Activated naive CD8-positive, alpha-beta T cell treated with anti-CD3 and anti-CD28 coated beads, Interleukin-2, amount 50 U/mL, for 24 hours (primary cell): ENCODE measurements at places on chromosomes 3 and 15.

DNA sequence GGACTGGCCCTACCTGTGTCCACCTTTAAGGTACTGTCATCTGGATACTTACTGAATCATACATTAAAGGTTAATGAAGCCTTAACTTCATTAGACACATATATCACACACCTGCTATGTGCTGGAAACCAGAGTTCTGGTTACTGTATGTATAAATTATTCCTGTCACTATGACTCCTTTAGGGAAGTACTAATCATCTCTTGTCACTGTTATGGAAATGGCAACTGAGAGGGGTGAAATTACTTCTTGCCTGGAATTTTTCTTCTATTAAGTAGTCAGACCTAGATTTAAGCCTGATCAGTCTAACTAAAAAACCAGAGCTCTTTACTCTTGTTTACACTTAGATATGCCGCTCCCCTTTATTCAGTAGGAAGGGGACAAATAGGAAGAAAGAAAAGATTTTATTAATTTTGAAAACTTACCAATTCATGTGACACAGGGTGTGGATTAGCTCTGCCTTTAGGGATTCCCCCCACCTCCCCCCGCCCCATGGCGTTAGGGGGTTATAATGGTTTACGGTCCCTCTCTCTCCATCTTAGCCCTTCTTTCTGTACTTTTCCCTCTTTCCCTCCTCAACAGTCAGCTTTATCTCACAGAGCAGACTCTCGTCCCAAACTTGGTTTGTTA lies 152.5 kb downstream of the KLHL25 start:
- no peak for DNase-seq

GRCh38 chr15:38509152-38509551 lies 55.2 kb downstream of the FAM98B start:
- DNase-seq: no peak

DNA sequence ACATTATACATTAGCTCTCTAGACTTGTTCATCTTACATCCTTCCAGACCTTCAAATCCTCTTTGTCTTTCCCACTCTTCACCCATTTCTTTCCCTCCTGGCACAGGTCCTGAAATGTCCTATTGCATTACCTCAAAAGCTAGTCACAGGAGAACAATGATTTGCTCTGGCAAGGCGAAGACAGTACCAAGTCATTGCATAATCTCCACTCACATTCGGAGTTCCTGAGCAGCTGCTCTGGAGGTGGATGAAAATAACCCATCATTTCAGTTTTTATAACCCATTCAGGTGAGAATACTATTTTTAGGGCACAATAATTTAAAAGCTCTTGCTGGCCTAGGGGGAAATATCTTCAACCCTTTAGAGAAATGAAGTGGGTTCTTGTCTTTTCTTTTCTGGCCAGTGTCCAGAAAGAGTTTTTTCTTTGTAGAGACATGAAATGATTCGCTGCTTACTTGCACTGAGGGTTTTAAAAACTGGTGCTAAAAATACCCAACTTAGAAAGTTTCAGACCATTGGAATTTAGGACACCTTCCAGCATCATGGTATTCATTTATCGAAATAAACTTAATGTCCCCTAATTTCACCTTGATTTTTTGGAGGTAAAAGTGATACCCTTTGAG lies 23.4 kb upstream of the DYNC1LI1 start:
- no peak for DNase-seq

GRCh38 chr3:131216801-131217200 lies 164.8 kb upstream of the NUDT16 start:
- no peak for DNase-seq

- no peak for DNase-seq
These were observed 14.9 kb upstream of the ALCAM start for GRCh38 chr3:105351821-105352220.

DNA sequence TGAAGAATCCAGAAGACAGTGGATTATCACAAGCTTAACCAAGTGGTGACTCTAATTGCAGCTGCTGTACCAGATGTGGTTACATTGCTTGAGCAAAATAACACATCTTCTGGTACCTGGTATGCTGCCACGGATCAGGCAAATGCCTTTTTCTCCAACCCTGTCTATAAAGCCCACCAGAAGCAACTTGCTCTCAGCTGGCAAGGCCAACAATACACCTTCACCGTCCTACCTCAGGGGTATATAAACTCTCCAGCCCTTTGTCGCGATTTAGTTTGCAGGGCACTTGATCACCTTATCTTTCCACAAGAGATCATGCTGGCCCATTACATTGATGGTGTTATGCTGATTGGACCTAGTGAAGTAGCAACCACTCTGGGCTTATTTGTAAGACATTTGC lies 52.6 kb downstream of the PAQR5 start:
- DNase-seq: no peak

- DNase-seq: no peak
These were observed 67.2 kb upstream of the XCR1 start for GRCh38 chr3:46094506-46094905.

- DNase-seq: no peak
These were observed 1092.5 kb upstream of the EPHA6 start for GRCh38 chr3:95721938-95722337.

GRCh38 chr15:47587940-47588802 lies 129.1 kb upstream of the SEMA6D start:
- DNase-seq: no peak

DNA sequence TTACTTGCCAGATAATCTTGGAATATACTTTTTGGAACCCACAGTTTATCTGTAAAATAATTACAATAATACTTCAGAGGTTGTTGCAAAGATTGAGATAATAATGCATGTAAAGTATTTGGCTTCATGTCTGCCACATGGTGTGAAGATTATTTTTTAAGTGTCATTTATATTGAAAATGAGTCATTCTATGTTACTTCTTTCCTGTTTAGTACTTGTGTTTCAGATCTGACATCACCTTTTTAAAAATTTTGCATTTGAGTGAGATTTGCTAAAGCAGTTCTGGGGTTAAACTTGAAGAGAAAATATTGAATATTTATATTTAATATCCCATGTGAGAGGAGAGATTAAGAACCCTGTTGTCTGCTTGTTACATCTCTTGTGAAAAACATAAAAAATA lies 31.2 kb downstream of the IQGAP1 start:
- DNase-seq: no peak
